DMS 273 treated with DMSO at 0.1 percent for 48 hours (cell line): ENCODE measurements at places on chromosomes 7 and 10.

- no peak for DNase-seq
Measured at GRCh38 chr10:13654118-13654830, 67.5 kb downstream of the PRPF18 start.

DNA sequence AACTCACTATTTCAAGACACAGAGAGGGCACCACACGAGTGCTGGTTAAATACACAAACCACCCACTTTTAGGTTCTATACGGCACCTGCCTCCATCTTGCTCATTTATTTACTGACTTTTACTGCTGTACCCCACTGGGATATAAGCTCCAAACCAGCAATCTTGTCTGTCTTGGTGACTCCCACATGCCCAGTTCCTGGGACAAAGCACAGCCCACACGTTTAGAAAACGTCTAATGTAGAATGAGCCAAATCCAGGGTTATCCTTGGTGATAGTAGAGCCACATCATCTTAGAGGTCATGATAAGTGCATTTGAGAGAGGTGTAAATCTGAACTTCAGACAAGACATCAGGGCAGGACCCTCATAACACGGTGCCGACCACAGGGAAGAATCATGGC is 73.5 kb downstream of the NUDCD3 start:
- no peak for DNase-seq

DNA sequence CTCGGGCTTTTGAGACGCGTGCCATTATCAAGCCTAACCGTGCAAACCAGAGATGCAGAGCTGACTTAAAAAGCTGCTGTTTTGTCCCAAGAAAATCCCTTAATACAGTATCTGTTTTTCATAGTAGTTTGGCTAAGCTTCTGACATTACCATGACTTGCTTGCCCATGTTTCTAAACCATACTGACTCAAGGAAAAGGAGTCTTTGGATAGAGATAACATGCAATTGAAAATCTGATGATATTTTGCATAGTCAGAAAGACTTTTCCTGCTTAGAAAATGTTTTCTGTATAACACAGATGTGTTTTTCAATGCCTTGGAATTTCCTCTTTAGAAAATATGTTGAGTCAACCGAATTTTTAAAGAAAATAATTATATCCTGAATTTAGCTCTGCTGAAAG is 21.5 kb upstream of the AKR1E2 start:
- DNase-seq, result no peak

GRCh38 chr7:22681852-22682657 is 44.9 kb upstream of the IL6 start:
- DNase-seq, result no peak
